IPS DF 6.9 (cell line): ENCODE measurements at places on chromosomes 4 and X.

- no peak for DNase-seq
Measured at GRCh38 chr4:179989975-179990374, 2253.2 kb upstream of the TENM3 start.

- no peak for DNase-seq
Measured at GRCh38 chrX:120790552-120790951, 85.1 kb downstream of the CT47B1 start.

DNA sequence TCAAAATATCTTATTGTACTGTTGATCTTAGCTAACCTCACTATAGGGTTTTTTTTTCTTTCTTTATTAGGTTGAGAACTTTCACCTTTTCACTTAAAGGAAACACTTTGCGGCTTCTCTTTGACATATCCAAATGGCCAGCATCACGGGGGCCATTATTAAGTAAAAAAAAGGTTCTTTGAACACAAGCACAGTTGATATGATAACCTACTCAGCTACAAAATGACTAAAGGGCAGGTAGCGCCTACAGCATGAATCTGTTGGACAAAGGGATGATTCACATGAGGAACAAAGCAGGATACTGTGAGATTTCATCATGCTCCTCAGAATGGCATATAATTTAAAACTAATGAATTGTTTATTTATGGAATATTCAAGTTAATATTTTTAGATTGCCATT lies 119.6 kb downstream of the CCSER1 start:
- no peak for DNase-seq

GRCh38 chr4:147463065-147463464 lies 17.8 kb upstream of the EDNRA start:
- no peak for DNase-seq

DNA sequence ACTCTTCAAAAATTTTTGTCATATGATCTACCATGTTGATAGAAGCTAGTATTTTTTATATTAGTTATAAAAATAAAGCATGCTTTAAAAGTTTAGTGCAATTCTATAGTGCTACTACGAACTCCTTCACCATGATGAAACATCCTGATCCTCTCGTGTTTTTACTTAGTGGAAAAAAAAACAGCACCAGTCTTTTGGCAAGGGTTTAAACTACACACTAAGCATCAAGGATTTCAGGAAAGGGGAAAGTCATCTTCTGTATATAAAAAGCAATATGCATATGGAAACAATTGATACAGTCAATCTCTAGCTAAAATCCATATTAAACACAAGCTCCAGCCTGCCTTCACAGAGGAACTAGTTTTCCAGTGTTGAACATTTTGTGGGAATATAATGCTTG lies 18.7 kb downstream of the CHM start:
- DNase-seq, result no peak

GRCh38 chrX:150058728-150059127 lies 120.4 kb upstream of the EOLA2 start:
- DNase-seq, result no peak

DNA sequence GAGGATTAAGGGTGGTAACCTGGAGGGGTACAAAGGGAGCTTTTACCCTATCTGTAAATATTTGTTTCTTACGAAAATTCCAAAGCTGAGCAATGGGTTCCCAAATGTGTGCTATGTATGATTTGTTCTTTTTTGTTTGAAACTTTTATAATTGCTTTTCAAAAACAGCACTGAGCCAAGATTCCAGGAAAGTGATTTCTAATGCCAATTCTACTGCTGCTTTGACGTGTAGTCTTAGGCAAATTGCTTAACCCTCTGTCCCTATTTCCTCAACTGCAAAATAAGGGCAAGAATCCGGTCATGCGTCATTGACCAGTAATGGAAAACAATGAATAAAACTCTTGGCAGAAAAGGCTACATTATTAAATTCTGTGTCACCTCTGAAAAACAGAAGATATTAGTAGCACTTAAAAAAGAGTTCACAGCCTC lies 454.7 kb downstream of the IL15 start:
- DNase-seq, result no peak

DNA sequence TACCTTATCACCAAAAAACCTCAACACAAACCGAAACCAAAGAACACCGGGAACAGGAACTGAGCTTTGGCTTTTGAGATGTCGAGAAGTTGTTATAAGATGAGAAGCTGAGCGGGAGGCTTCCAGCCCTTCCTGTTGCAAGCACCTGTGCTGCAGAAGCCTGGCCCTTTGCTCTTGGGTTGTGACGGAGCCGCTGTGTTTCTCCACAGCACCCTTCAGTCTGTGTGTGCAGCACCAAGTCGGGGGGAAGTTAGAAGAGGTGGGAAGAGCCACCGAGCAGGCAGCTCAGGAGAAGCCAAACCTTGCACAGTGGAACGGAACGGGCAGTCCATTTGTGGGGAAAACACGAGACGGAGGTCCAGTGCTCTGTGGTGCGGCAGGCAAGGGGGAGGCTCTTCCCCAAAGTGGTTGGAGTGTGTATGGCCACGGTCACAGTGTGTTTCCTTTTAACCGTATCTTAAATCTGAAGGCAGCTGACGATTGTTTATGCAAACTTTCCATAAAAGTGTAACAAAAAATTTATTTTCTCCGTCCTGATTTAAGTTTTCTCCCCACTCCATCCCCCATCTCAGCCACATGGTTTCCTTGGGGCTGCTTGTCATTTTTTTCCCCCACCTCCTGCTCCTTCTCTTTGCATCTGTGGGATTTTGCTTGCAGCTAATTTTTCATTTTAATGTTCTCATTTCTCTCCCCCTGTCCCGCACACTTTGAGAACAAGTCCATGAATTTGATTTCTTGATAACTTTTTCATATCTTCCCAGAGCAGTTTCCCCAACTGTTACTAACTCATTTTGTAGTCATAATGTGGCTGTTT lies 123.7 kb downstream of the STOX2 start:
- no peak for DNase-seq

- DNase-seq, result no peak
Measured at GRCh38 chr4:17309567-17310268, 202.2 kb downstream of the QDPR start.

DNA sequence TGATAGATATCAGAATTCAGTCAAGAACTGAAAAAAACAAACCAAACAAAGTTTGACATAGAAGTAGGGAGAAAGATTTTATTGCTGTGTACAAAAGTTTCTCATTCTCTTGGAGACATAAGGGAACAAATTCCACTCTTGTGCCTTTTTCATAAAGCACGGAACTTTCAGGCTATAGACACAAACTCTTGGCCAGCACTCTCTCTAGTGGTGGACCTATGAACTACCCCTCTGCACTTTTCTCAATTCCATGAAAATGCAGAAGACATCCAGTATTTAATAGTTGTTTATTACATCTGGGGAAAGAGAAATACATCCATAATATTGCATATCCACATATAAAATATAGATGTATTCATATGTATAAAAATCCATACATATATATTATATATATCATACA lies 291.6 kb upstream of the HS3ST1 start:
- peak; percentile 4 for DNase-seq

DNA sequence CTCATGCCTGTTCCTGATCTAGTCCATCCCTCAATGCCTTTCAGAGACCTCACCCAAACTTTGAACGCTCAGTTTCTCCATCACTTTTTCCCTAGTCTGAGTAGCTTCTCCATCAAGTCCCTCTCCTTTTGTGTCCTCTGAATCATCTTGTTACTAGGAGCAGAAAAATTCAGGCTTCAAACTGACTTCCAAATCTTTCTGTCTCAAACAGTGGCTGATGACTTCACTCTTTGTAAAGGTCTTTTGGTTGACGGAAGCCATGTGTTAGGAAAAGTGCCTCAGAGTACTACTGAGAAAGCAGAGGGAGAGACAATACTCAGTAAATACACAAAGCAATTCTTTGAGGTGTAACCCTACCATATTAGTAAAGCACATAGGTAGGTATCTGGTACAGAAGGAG lies 65.7 kb upstream of the CAMK2D start:
- DNase-seq, result no peak

DNA sequence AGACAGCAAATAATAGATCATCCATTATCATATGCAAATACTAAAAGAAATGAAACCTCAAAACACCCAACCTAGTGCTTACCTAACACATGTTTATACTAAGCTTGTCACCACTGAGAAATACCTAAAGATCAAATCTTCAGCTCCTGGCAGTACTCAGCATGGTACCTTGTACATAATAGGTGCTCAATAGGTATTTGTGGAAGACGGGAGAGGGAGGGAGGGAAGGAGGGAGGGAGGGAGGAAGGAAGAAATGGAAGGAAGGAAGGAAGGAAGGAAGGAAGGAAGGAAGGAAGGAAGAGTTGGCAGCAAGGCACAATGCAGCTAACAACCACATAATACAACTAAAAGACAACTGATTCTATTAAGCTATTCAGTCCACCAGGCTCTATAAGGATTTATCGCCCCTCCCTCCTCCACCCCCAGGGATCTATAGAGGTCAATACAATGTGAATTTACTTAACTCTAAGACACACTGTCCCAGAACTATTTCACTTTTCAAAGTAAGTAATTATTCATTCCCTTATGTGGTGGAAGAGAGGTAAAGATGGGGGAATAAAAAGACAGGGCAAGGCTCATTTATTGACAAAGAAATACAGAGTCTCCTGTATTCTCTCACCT lies 328.9 kb downstream of the PAPSS1 start:
- DNase-seq, result no peak

GRCh38 chr4:74283614-74284013 lies 24.7 kb upstream of the EPGN start:
- no peak for DNase-seq

DNA sequence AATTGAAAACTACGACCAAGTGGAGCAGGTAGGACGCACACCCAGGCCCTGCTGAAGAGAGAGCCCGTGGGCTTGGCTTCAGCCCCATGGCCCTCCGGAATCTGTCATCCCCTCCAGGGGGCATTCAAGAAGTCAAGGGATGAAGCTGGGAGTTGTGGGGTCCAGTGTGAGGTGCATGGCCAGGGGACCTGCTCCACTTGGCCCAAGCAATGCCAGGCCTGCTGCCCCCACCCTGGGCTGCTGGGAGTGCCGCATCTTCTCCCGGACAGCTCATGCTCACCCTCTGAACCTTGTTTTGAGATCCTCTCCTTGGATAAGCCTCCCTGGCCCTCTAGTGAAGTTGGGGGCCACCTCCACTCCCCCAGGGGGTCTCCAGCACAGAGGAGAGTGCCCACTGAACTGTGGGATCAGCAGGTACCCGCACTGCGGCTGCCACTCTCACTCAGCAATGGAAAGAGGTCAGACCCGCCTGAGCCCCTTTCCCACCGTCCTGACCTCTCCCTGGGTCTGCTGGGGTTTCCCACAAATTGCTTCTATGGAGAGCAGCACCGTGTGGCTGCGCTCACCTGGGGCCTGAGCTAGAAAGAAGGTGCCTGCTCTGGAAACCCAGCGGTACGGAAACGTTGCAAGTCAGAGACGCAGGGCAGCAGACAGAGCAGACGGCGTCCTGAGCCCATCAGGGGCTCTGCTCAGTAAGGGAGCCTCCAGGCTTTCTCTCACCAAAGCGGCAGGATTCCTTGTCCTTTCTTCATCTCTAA lies 5.0 kb upstream of the ABLIM2 start:
- no peak for DNase-seq

DNA sequence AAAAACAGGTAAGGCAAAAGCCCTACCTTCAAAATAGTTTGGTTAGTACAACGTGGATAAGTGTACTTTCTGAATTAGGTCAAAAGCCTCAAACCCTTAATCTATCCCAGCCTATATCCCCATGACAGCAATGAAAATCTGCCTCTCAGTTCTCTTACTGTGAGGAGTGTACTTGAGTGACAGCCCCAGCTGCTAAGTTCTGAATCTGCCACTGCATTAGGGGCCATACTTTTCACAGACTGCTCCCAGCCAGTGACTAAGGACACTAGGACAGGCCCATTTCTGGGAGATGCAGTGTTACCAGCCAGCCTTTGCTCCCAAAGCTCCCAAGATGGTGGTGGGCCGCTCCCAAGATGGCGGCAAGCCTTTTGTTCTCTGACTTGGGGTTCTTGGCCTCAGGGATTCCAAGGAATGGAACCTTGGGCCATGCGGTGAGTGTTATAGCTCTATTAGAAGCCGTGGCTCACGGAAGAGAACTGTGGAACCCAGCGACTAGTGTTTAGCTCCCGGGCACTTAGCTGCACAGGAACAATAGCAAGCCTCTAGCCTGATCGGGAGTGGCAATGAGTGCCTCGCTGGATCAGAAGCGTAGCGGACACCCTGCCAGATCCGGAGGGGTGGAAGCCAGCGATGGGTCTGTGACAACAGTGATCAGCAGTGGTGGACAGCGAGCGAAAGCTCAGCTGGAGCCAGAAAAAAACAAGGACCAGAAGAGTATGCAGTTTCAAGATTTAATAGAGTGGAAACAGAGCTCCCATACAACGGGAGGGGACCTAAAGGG lies 175.6 kb upstream of the NRK start:
- no peak for DNase-seq

DNA sequence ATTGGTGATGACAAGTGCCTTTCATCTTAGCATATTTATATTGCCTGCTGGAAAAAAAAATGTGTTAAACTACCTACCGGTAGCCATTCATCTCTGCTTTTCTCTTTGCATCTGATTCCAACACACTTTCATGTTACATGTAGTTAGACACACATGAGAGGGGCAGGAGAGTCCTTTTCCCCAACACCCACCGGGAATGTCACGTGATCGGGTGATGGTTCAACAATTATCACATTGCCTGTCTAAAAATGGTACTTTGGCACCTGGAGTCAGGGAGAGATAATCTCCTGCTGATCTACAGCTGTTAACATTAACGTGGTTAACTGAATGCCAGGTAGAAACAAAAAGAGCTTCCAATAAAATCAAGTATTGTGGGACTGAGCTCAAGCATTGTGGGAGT lies 19.6 kb upstream of the PBDC1 start:
- no peak for DNase-seq

- no peak for DNase-seq
Measured at GRCh38 chrX:7086384-7086783, 61.1 kb upstream of the STS start.

DNA sequence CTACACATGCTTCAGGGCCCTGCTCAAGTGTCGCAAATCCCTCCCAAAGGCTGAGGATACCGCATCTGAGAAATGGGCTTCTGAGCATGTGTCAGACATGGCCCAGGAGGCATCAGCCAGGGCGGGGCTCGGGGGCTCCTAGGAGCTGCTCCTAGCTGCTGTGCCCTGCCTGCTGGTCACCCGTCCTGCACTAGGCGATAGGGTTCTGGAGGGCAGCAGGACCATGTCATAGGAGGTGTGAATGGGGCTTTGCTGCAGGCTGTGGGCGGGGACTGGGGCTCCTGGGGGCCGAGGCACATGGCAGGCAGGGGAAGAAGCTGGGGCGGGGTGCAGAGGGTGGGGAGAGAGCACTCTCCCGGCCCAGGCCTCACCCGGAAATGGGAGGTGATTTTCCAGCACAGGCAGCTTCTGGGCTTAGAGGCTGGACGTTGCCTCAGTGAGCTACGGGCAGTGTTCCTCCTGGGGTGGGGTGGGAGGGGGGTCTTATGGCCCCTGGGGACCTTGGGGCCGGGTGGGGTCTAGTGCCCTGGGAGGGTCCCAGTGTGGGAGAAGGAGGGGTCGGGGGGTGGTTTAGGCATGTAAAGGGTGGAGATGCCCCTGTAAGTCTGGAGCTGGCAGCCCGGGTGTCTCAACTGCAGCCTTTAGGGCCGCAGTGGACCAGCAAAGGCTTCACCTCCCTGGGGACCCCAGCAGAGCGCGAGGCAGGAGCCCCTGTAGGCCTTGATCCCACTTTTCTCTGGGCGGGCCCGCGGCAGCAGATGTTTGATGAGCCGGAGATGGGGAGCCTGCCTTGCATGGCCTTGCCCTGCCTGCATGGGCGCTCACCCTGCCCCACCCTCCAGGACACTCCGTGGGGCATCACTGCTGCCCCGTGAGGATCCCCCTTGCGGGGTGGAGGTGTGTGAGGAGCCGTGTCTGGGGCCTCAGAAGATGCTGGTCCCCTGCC lies 98.6 kb upstream of the LRPAP1 start:
- DNase-seq, result no peak
